Mesenteric fat pad (tissue), 1 donor: ENCODE measurements at places on chromosomes 5 and 9. TPM values are rescaled to one million over a fixed set of nuclear protein-coding genes. Genes with fewer than 3 reads are reported as not detected.

GRCh38 chr5:113293975-113294310 lies 140.8 kb downstream of the TSSK1B start:
- no peak for DNase-seq

- no peak for DNase-seq
Measured at GRCh38 chr5:127216143-127216542, 74.5 kb upstream of the MEGF10 start.

DNA sequence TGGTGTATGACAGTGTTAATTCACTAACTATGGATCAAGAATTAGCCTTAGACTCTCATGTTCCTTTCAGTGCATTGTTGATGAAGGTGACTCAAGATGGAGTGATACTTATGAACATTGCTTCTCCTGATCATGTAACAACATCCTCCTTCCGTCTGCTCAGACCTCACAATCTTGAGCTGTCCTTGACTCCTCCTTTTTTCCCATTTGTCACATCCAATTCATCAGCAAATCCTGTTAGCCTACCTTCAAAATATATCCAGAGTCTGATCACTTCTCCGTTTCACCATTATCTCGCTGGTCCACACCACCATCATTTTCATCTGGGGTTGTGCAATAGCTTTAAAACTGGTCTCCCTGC lies 9.2 kb upstream of the SEMA6A start:
- no peak for DNase-seq

GRCh38 chr5:38601133-38601862 lies 44.9 kb upstream of the LIFR start:
- no peak for DNase-seq

DNA sequence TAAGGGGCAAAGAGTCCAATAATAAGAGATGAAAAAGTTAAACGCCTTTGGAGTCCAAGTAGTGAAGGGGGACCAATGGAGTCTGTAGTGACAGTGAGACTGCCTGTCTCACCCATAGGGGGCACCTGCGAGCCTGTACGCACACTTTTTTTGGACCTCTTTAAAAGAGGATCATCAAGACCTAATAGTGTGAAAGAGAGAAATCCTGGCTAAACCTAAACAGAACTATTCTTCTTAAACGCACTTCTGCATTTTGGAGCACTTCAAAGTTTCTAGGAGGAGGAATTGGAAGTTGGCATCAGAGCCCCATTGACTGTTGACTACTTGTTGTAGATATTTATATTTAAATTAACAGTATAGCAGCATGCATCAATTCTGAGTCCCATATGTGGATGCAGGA lies 636.1 kb upstream of the KLF4 start:
- no peak for DNase-seq

DNA sequence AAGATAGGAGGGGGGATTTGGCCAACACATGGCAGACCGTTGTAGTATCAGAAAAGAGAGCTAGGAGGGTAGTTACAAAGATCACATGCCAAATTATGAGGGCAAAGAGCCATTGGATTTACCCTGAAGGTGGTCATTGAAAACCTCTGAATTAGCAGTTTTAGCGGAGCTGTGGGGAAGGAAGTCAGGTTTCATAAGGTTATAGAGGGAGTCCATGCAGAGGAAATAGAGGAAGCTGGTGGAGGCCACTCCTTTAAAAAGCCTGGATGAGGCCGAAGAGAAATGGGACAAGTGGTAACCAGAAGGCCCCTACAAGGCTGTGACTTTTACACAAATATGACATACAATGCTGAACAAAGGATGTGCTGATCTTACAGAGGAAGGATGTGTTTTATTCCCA lies 13.2 kb downstream of the DOCK8 start:
- DNase-seq, result no peak

DNA sequence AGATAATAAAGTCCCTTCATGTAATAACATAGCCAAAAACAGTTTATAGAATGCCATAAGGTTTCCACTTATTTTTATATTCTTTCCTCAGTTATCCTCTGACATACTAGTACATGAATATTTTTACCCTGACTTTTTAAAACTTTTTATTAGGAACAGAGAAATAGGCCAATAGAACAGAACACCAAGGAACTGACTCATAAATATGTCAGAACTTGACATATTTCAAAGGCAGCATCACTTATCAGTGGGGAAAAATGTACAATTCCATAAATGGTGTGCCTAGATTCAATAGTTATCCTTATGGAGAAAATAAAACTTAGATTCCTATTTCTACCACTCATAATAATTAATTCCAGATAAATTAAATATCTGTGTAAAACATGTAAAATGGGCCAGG lies 9.4 kb downstream of the STARD4 start:
- DNase-seq, result no peak

GRCh38 chr9:36021968-36022367 lies 14.7 kb upstream of the RECK start:
- no peak for DNase-seq

- DNase-seq, result no peak
Measured at GRCh38 chr5:169788168-169788567, 151.1 kb downstream of the DOCK2 start.

- DNase-seq, result no peak
Measured at GRCh38 chr9:2032234-2032633, 17.1 kb downstream of the SMARCA2 start.

GRCh38 chr9:127967151-127967809 lies 13.5 kb downstream of the EEIG1 start:
- DNase-seq, result no peak

- DNase-seq, result no peak
Measured at GRCh38 chr5:9139344-9139743, 406.5 kb downstream of the SEMA5A start.

The STXBP1 gene
- total RNA-seq, result 77.0 TPM

GRCh38 chr5:96146675-96147074 lies 185.0 kb upstream of the ELL2 start:
- DNase-seq, result no peak

DNA sequence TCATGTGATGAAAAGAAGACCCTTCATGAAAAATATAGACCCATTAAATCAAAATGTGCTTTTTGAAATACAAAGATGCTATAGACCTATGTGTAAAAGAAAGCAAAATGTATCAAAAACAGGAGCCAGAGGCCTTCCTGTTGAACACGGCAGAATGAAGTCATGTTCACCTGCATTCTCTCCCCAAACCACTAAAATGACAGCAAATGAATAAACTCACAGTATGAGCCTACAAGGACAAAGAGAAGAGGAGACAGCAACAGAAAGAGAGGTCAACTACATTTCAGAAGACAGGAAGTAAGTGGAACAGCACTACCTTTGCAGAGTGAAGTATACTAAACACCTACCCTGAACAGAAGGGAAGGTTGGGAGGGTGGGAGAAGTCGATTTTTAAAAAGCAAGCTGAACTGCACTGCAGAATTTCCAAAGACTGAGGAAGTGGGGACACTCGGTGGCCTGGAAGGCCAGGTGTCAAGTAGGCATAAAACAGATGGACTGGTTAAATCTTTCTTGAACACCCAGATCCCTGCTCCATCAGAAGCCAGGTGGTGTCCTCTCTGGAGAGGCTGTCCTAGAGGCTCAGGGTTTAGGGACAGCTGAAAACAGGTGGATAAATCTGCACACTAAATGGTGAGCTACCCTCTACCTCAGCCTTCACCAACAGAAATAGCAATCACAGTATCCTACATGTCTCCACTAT lies 48.9 kb downstream of the MED27 start:
- DNase-seq, result no peak

The FBN2 gene
- 1.4 TPM for total RNA-seq
